ENCODE measurements at places on chromosomes 6 and 20.

DNA sequence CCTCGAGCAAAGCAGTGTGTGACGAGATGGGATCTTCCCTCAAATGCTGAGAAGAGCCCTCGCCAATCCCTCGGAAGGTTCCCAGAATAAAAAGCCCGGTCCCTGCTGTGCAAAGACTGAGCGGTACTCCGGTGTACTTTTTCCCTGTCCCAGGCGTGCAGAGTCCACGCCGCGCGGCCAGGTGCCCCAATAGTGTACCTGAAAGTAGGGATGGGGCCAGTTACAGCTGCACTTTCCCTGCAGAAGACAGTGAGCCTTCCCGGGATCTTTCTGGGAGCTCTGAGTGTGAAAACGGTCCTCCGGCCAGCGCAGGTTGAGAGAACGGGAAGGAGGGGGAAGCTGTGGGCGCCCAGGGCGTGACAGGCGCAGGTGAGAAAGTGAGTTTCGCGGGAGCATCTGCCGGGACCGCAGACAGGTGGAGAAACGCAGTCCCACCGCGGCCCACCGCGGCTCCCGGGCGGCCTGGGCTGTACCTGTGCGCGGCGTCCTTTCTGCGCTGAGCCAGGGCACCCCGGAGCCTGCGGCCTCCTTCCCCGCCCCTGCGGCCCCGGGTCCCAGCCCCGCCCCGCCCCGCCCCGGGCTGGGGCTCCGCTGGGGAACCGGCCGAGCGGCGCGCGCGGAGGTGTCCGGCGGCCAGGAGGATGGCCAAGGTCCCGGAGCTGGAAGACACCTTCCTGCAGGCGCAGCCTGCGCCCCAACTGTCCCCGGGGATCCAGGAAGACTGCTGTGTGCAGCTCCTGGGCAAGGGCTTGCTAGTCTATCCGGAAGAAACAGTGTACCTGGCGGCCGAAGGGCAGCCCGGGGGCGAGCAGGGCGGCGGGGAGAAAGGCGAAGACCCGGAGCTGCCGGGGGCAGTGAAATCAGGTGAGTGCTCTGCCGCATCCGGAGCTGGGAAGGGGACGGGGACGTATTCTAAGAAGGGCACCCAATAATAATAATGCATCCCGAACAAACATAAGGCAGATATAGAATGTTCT, at the start of gene RFX6:
Gene RFX6, plus strand, starts transcription at position 608 of the 977 bp plus-strand sequence. Its CDS starts 34 bp downstream, at position 642.
- no peak for DNase-seq

GRCh38 chr20:32035426-32035779, 16.6 kb upstream of the HCK start:
- peak; percentile 89 for DNase-seq

DNA sequence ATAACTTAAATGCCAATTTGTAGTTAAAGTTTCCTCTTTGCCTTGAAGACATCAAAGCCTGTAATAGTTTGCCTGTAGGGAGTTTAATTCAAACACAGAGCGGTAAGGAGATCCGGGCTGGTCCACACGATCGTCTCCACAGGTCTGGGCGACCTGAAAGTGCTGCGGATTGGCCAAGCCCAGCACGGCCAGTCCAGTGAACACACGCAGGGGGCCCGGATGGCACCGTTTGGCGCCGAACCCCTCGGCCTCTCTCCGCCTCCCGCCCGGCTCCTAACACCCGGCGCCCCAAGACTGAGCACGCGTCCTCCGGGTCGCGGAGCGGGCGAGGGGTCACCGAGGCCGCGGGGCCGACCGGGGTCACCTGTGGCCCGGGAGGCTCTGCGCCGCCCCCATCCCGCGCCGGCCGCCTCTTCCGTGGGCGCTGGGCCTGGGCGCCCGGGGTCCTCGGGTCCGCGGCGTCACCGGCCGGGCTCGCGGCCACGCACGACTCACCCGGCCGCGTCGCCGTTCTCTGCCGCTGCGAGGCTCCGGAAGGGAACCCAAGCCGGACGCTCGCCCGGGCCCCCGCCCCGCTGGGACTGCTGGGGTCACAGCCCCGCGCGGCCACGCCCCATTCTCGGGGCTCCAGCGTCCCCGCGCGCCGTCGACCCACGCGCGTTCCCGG, 481 bp downstream of the SERPINB6 start:
- DNase-seq: peak; percentile 70

DNA sequence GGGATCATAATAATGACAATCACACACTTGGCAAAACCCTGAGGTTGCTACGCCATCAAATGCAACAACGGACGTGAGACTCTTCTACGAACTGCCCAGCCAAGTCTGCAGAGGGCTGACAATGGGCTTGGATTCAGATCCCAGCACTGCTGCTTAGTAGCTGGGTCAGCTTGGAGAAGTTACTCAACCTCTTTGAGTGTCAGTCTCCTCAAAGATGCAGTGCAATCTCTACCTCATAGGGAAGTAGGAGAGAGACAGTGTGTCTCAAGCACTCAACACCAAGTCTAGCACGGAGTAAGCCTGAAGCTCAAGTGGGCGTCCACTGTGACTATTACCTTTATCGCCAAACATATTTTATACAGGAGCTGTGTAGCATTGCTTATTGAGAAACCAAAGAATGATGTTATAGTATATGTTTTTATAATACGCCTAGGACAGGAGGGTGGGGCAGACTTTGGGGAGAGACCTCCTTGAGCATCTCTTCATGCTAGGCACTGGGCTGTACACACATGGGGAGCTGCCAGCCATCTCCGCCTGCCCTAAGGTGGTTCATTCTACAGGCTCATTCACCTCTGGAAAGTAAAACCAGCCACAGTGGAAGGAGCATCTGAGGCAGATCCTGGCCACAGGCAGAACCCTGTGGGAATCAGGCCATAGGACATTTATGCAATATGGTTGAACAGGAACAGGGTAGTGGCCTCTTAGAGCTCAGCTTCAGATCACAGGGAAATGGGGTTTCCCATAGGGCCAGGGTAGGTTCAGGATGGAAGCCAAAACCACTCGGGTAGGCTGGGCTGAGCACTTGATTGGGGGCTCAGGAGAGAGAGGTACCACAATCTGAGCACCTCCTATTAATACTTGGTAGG, 160.2 kb downstream of the MRPL14 start:
- peak; percentile 74 for DNase-seq

- no peak for DNase-seq
Observed at GRCh38 chr6:45382391-45382790, 4.7 kb upstream of the SUPT3H start.

GRCh38 chr20:58457083-58457695, 58.0 kb downstream of the APCDD1L start:
- DNase-seq: no peak

Data from inflammatory macrophage treated with lipopolysaccharide for 4 hours (primary cell).